ENCODE measurements at places on chromosomes 2 and 18.
A peak's percentile ranks its signal among the peaks of the same experiment; 100 is the strongest.

- peak; percentile 32 for DNase-seq
These were observed 4.3 kb downstream of the GAD1 start for GRCh38 chr2:170820757-170821530.

GRCh38 chr2:26675651-26676255 is 16.8 kb upstream of the KCNK3 start:
- DNase-seq: no peak

DNA sequence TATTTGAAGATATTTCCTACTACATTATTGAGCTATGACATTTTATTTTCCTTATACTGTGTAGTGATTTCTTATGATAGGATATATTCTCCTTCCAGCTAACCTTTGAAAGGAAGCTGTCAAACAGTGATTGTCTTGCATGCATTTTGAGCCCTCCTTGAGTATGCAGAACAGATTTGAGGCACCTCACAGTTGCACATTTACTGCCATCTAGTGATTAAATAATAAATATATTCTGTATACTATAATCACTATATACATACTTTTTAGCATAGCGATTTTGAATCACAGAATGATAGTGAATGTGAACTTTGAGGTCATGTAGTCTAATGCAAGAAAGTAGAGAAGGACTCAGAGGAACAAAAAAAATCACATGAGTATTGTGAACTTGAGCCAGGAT is 268.4 kb upstream of the CDH19 start:
- no peak for DNase-seq

DNA sequence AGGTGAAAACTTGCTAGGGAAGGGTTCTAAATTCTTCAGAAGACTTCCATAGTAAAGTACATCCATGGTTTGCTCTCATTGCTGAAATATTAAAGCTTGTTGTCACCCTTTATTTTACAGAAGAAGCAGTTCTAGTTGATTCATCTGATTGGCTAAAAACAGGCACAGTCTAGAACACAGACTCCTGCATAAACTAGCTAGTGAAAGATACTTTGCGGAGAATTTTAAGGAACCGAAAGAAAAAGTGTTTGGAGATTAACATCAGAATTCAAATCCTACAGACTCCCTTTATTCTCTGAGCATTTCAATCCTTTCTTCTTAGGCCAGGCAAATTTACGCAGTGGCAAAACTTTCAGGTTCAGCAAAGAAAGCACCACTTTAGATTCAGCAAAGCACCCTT is 1076.5 kb upstream of the ZEB2 start:
- no peak for DNase-seq

GRCh38 chr2:16561251-16561650 is 104.4 kb downstream of the CYRIA start:
- DNase-seq: no peak

DNA sequence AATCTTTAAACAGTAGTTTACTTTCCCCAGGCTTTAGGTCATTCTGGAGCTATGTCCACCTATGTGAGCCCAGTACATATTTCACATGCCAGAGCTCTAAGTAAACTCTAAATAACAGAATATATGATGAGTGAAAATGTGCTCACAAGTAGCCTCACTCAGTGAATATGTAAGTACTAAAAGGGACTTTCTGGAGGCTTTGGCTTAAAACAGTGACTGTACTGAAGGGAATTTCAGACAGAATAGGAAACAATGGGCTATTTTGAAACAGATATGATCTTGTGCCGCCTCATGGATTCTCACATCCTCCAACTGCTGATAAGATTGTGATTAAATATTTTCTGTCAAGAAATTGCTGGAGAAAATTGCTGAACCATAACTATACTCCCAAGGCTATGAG is 747.9 kb downstream of the SOCS6 start:
- no peak for DNase-seq

DNA sequence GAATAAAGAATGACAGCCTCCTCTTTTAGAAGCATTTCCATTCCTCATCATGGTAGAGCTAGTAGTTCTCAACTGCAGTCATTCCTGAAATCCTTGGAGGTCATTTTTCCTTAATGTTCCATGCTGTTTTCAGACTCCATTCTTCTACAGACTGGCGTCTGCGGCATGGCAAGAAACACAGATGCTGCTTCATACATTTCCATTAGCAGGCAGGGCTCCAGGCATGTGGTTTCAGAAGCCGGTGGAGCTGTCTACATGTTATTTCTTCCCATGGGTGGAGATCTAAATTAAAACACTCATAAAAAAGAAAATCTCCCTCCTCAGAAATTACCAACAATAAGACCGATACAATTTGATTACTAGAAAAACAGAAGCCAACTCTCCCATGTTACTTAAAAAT is 6.0 kb upstream of the DSG3 start:
- no peak for DNase-seq

- no peak for DNase-seq
These were observed 762 bp downstream of the YIPF4 start for GRCh38 chr2:32278478-32278853.

- no peak for DNase-seq
These were observed 25.7 kb downstream of the MSH6 start for GRCh38 chr2:47808614-47809013.

GRCh38 chr2:205763708-205764211 is 81.5 kb downstream of the NRP2 start:
- no peak for DNase-seq

GRCh38 chr18:57771626-57772025 is 31.5 kb downstream of the ATP8B1 start:
- no peak for DNase-seq

DNA sequence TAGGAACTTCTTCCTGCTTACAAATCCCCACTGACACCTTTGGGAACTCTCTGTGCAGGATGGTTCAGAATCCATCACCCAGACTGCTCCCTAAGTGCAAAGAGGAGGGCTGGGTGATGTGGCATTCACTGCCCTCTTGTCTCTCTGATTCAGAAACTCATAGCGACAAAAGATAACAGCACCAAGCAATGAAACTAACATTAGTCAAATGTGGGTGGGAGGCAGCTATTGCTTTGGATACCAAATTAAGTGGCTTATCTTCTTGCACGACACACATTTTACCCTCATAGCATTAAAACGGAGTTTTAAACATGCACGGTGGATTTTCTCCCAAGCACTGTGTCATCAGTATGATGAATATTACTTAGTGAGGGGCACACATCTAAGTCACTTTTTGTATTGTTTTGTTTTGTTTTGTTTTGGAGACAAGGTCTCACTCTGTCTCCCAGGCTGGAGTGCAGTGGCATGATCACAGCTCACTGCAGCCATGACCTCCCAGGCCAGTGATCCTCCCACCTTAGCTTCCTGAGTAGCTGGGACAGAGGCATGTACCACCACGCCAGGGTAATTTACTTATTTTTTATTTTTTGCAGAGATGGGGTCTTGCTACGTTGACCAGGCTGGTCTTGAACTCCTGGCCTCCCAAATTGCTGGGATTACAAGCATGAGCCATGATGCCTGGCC is 40.9 kb upstream of the NEB start:
- no peak for DNase-seq

DNA sequence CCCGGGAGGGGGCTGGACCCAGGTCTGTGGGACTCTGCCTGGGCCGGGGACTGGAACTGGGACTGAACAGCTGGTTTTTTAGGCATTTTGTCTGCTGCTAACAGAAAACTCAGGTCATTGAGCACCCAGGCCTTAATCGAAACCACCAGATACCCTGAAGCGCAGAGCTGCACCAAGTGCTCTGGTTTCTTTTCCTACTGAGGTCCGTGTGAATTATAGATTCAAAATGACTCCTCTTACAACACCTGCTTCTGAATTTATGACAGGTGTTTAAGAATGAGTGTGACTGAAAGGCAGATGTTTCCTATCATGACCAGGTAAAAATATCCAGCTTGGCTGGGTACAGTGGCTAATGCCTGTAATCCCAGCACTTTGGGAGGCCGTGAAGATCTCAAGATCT is 47.8 kb downstream of the TRAPPC12 start:
- DNase-seq: peak; percentile 49

- no peak for DNase-seq
These were observed 133.0 kb downstream of the CACNB4 start for GRCh38 chr2:151965884-151966283.

GRCh38 chr18:24268784-24269550 is 128.7 kb downstream of the OSBPL1A start:
- DNase-seq: no peak

- no peak for DNase-seq
These were observed 7.7 kb downstream of the HJURP start for GRCh38 chr2:233846387-233847247.

DNA sequence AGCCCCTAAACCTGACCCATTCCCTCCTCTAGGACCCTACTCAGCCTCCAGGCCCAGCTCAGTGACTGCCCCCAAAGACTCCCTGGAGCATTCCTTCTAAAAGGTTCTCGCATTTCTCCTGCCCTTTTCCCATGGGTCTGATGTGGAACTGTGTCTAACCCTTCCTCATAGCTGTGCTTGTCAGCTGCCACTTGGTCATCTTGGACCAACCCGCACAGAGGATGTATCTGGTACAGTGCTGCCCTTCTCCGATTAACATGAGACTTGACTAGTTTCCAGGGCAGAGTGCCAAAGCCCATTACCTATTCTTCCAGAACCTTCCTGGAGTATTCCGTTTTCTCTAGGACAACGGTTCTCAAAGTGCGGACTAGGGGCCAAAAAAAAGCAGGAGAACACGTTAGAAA is 518 bp upstream of the NFU1 start:
- no peak for DNase-seq

GRCh38 chr2:45968946-45969584 is 317.6 kb downstream of the PRKCE start:
- DNase-seq: no peak

- DNase-seq: no peak
These were observed 13.9 kb downstream of the PSMD14 start for GRCh38 chr2:161321944-161322648.

- no peak for DNase-seq
These were observed 446 bp upstream of the EFHD1 start for GRCh38 chr2:232632904-232633412.

DNA sequence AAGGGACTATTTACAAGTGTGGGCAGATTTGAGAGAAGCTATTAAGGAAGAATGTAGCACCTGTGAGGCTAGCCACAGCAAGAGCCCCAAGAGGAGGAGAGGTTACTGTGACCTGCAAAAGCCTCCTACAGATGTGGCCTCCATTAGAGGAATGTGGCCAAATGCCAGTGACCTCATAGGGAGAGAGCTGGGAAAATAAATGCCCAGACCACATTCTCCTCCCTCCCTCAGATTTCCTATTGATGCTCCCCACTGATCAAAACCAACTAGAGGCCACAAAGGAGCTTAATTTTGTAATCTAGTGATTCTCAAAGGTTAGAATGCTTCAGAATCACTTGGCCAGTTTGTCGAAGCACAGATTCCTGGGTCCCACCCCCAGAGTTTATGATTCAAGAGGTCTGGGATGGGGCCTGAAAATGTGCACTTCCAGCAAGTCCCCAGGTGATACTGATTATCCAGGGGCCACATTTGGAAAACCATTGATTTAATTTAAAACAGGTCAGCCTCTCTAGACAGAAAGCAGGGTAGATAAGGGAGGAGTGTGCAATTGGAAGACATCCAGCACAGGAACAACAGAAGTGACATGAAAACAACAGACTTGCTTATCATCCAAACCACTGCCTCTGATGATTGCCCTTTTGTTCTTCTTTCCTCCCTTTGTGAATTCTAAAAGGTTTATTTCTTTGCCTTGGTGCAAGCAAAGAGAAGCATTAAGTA is 61.2 kb upstream of the RBBP8 start:
- DNase-seq: no peak

- no peak for DNase-seq
These were observed 800 bp downstream of the HOXD13 start for GRCh38 chr2:176093145-176093897.

GRCh38 chr2:25618676-25619075 is 54.7 kb downstream of the DTNB start:
- DNase-seq: no peak

DNA sequence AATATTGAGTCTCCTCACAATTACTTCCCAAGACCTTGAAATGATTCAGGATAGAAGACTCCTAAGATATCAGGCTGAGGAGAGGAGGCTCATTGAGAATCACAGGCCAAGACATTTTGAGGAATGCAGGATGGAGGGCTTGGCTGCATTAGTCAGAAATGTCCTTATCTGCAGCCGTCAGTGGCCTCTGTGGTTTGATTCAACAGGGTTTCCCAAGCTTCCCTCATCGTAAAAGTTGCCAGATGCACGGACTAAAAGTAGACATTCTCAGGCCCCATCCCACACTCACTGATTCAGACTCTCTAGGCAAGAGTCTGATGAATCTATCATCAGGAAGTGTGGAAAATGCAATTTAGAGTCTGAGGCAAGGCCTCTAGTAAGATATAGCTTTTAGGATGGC is 34.0 kb upstream of the TMEM178A start:
- DNase-seq: no peak

- DNase-seq: no peak
These were observed 23.2 kb upstream of the GORASP2 start for GRCh38 chr2:170905864-170906263.
